ENCODE measurements at places on chromosomes 4 and X. TPM values are rescaled to one million over a fixed set of nuclear protein-coding genes. Genes with fewer than 3 reads are reported as not detected.

- no peak for DNase-seq
Observed at GRCh38 chr4:89661173-89661899, 175.6 kb downstream of the SNCA start.

DNA sequence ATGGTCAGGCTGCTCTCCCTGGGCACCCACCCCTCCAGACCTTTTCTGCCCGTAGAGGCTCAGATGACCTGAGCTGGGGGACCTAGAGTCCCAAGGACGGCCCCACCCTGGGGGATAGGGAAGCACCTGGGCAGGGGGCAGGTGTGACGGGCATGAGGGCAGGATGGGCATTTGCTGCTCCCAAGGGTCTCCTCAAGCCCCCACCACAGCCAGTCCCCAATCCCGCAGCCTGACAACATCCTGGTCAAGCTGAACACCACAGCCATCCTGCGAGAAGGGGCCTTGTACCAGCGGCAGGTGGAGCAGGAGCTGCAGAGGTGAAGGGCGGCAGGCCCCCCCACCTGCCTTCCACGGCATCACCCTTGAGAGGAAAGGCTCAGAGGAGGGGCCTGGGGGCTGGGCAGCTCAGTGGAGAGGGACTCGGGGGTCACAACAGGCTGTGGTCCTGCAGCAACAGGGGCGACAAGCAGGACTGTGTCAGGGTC, 17.8 kb upstream of the RNF4 start:
- no peak for DNase-seq

SPANXC gene
- total RNA-seq: not detected

DNA sequence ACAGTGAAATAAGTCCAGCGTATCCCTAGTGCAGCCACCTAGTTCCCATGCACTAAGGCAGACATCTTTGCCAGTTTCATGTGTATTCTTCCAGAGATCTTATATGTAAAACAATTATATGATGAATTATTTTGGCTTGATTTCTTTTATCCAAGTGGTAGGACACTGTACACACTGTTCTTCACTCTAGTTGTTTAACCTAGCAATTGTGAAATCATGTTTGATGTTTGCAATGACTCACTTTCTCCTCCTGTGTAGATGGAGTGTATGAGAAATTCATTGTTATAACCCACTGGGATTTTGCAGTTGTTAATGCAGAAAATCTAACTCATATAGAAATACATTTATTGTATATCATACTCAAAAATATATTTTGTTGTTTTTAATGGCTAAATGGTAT, 17.5 kb upstream of the TBC1D1 start:
- no peak for DNase-seq

GRCh38 chr4:34720571-34720970, 1523.7 kb downstream of the ARAP2 start:
- no peak for DNase-seq

DNA sequence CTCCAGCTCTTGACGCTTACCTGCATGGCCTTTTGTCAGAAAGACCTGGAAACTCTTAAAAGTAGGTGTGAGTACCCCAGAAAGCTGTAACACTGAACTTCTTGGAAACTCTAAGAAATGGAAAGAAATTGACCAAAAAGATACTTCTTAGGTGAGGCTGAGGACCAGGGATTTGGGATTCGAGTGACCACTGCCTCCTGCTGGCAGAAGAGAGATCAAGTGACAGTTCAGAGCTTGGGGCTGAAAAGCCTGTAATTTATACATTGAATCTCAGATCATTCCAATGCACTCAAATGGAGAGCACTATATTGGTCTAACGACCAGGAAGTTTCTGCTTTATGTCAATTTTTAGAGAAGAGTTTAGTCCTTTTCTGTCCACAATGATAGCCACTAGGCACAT, 204.6 kb downstream of the PDGFRA start:
- no peak for DNase-seq

CCDC149 gene
- total RNA-seq: 42.5 TPM

- DNase-seq: no peak
Observed at GRCh38 chr4:32219306-32220075, 1499.3 kb downstream of the PCDH7 start.

DNA sequence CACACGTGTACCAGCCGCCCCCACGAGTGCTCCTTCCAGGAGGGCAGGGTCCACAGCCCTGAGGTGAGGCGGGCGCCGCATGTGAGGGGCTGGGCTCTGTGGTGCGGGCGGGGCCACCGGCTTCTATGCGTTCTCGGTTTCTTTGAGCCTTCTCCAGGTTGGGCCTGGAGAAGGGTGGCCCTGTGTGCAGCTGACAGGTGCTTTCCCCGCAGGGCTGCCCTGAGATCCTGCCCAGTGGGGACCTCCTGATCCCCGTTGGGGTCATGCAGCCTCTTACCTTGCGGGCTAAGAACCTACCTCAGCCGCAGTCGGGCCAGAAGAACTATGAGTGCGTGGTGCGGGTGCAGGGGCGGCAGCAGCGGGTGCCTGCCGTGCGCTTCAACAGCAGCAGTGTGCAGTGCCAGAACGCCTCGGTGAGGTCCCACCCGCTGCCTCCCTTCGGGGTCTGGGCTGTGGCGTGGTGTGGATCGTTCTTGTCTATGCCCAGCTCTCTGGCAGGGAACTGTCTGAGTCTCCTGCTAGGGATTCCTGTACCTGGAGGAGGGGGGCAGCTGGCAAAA, 6.8 kb downstream of the PLXNA3 start:
- DNase-seq: no peak

DNA sequence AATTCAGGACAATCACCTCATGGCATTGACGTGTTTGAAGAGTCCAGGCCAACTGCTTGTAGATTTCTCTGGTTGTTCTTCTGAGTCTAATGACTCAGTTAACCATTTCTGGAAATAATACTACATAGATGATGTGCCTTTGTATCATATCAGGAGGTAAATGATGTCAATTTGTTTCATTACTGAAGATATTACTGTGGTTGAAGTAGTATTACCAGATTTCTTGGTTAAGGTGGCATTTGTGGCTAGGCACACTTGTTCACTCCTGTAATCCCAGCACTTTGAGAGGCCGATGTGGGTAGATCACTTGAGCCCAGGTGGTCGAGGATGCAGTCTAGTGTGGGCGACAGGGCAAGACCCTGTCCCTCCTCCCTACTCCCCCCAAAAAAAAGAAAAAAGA, 15.7 kb downstream of the RPL9 start:
- no peak for DNase-seq

MAGED1 gene
- total RNA-seq: 75.8 TPM

GRCh38 chr4:186400676-186401075, 134.7 kb downstream of the F11 start:
- DNase-seq: no peak

NHS gene
- total RNA-seq: 20.2 TPM

- no peak for DNase-seq
Observed at GRCh38 chr4:28351102-28351501, 1490.5 kb downstream of the STIM2 start.

CCNI gene
- total RNA-seq: 301 TPM

- no peak for DNase-seq
Observed at GRCh38 chrX:14505648-14506047, 23.7 kb upstream of the GLRA2 start.

GRCh38 chr4:82367438-82368097, 6.2 kb downstream of the HNRNPD start:
- no peak for DNase-seq

DNA sequence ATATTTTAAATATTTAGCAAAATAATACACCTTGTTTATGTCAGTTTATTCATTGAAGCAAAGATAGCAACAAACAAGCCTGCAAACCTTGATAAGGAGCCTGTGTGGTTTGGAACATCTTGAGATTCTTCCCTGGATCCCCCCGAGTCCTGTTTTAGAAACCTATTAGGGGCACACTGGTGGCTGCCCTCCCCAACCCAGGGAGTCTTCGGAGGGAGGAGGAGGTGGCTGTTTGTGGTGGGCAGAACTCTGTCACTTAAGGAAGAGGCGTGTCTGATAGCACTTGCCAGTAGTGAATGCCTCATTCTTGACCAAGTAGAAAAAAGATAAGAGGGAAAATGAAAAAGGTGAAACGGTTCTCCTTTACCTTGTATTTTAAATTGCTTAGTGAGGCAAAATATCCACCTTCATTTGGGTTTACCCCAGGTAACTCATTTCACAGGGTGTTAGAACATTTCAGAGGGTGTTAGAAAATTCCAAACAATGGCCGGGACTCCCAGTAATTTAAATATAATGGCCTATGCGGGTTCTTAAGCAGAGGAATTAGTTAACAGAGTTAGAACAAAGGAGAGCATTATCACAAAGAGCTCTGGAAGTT, 10.4 kb downstream of the KIT start:
- DNase-seq: no peak

WDR44 gene
- 18.9 TPM for total RNA-seq

DNA sequence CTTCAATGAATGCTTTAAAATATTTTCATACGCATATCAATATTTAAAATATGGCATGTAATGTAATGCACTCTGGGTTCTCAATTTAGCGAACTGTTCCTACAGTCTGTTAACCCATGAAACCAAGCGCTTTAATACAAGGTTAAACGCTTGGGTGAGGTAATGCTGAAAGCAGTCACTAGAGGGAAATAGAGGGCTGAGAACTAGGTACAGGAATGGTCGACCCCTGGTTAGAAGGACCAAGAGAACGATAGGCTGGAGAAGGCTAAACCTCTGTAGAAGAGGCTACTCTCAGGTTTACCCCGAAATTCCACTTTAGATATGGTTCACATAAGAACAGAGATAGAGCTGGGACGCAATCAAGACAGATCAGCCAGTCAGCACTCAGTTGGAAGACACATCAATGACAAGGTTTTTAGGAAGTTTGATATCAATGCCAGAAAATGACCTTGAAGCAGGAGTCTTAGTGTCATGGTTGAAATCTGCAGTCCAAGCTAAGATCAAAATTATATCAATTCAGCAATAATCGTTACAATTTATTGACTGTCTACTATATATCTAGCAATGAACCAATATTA, 26.9 kb downstream of the ARSJ start:
- no peak for DNase-seq

DNA sequence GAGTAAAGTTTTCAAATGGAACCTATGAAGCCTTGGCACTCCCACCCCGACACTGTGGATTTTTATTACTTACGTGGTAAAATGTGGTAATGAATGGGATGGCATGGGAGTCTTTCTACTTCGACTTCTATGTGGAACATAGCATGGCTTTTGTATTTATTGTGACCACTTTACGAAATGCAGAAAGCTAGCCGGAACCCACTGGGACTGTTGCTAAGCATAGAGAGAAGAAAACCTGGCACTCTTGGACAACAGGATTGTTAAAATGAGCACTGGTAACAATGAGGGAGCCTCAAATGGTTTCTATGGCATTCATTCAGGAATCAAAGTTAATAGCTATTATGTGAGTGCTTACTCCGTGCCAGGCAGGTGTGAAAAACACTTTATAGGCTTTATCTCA, 113.3 kb downstream of the PDS5A start:
- no peak for DNase-seq

DNA sequence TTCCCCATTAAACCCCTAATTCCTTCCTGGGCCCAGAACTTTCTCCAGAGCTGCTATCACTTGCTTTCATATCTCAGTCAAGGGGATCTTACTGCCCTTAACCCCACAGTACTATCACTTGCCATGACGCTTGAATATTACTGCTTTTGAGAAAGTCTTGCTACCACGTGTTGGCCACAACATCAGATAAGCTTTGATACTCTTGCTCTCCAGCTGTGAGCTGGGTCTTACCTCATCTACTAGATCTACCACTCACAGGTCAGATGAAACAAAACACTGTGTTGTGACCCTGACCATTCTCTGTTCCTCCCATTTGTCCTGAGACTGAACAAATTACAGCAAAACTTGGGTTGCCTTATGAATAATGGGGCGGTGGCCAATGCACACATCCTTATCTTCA, 12.1 kb upstream of the TAPT1 start:
- no peak for DNase-seq

HHIP gene
- total RNA-seq: 7.8 TPM

VEGFC gene
- 17.0 TPM for total RNA-seq

DNA sequence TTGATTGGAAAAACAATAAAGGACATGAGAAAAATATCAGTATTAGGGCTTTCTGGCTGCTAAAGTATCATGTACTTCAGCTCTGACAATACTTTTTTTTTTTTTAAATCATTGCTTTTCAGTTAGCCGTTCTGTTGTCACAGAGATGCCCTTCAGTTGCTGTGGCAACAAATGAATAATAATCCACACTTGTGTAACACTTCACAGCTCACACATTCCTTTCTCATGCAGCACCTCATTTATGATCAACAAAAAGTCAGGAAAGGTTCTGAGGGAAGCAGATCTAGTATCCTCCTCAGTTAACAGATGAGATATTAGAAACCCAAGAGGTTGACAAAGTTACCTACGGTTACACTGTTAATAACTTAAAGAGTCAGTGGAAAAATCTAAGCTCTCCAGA, 444.2 kb upstream of the SLIT2 start:
- no peak for DNase-seq

- no peak for DNase-seq
Observed at GRCh38 chrX:110394651-110395050, 36.0 kb downstream of the RTL9 start.

KIF4A gene
- 0.18 TPM for total RNA-seq

DNA sequence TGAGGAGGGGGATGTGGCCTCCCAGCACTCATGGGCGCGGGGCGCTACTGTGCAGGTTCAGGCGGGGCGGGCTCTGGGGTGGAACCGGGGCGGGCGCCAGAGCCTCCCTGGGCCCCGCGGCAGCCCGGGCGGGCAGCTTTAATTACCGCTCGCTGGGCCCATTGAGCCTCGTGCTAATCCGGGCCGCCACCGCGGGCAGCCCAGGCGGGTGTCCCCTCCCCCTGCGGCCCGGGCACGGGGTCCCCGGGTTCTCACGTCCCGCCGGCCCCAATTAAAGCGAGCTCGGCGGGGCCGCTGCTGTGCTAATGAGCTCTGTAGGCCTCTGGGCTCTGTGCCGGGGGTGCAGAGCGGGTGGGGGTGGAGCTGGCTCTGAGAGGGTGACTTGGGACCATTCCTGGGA, 22.8 kb upstream of the FGFR3 start:
- DNase-seq: no peak

DNA sequence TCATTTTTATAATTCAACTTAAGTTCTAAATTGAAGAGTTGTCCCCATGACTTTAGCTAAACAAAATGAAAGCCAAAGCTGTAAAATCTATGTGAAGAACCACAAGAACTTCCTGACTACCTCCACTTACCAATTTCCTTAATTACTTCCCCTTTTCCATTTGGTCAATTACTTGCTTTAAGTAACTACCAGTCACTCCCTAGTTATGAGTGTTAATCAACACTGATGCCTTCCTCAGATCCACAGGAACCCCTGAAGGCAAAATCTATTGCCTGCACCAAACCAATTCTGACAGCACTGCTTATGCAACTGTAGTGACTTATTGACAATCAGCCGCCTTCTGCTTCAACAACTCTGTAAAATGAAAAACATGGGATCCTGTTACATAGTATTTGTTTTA, 10.5 kb downstream of the RBMX start:
- DNase-seq: no peak

OPHN1 gene
- 19.6 TPM for total RNA-seq

- no peak for DNase-seq
Observed at GRCh38 chr4:139768366-139768765, 102.7 kb downstream of the MGST2 start.

DNA sequence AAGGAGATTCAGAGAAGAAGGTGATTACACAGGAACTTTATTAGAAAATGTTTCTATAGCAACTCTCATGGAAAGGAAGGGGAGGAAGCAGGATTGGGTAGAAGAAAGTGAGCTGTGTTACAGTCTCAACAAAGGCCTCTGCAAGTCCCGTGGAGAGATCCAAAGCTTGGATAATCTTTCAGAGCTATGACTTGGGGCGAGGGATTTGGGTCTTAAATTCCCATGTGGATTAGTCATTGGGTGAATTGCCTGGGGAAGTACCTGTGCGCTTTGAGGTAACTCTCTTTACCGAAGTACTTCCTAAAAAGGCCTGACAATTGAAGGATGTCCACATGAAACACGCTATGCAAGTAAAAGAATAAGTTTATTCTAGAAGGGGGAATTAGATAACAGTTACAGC, 133.8 kb upstream of the ANKRD50 start:
- DNase-seq: no peak

Data from sciatic nerve (tissue), 2 donors.